Airway epithelial cell (primary cell): ENCODE measurements at places on chromosomes 3 and 15. TPM values are rescaled to one million over a fixed set of nuclear protein-coding genes. Genes with fewer than 3 reads are reported as not detected.

Gene ACTC1
- total RNA-seq = not detected in 2 replicates

Gene DNAH12
- total RNA-seq = not detected in 2 replicates

Gene SAXO2
- total RNA-seq = 0.49 and 1.1 TPM in 2 replicates

Gene RNF7
- total RNA-seq = 97.0 and 146 TPM in 2 replicates

Gene C3orf49
- not detected in 2 replicates for total RNA-seq

Gene SLC12A1
- not detected in 2 replicates for total RNA-seq

Gene EFCC1
- total RNA-seq = not detected in 2 replicates

Gene SCG3
- total RNA-seq = not detected in 2 replicates

Gene BLM
- total RNA-seq = 8.5 and 8.9 TPM in 2 replicates

Gene PP2D1
- not detected in 2 replicates for total RNA-seq

Gene CDCP1
- 37.9 and 62.0 TPM in 2 replicates for total RNA-seq

Gene CTXND1
- 0.05 TPM in 1 of 2 replicates, not detected in the other for total RNA-seq

Gene BFSP2
- total RNA-seq = not detected in 2 replicates

Gene RBP2
- not detected in 2 replicates for total RNA-seq

Gene OR5K2
- not detected in 2 replicates for total RNA-seq

Gene GPR15
- total RNA-seq = not detected in 2 replicates

Gene ARHGAP31
- 1.1 and 2.3 TPM in 2 replicates for total RNA-seq

Gene KIF15
- total RNA-seq = 4.5 and 6.9 TPM in 2 replicates

Gene CAPN3
- 1.5 and 1.7 TPM in 2 replicates for total RNA-seq

Gene ZSCAN2
- 4.7 and 7.7 TPM in 2 replicates for total RNA-seq

Gene GOLGA8M
- not detected in 2 replicates for total RNA-seq

Gene GOLGA6L1
- total RNA-seq = not detected in 2 replicates

Gene AHSG
- 0.28 TPM in 1 of 2 replicates, not detected in the other for total RNA-seq

Gene ARPP21
- total RNA-seq = not detected in 2 replicates

Gene NUP210
- 0.21 TPM in 1 of 2 replicates, not detected in the other for total RNA-seq

Gene TRAIP
- total RNA-seq = 7.9 and 8.5 TPM in 2 replicates

Gene CYP11A1
- 0.70 TPM in 1 of 2 replicates, not detected in the other for total RNA-seq

Gene ZNF106
- 15.3 and 22.2 TPM in 2 replicates for total RNA-seq

Gene ATP2B2
- total RNA-seq = not detected in 2 replicates

Gene ECE2
- total RNA-seq = not detected in 2 replicates

Gene SH2D7
- not detected in 2 replicates for total RNA-seq

Gene IGSF10
- total RNA-seq = under 0.01 and 0.07 TPM in 2 replicates

Gene ARL14
- total RNA-seq = 0.42 and 1.1 TPM in 2 replicates

Gene ALG1L2
- total RNA-seq = not detected in 2 replicates

Gene ZIC4
- not detected in 2 replicates for total RNA-seq

Gene MESP1
- total RNA-seq = 0.07 TPM in 1 of 2 replicates, not detected in the other

Gene RBPMS2
- not detected in 2 replicates for total RNA-seq

Gene LINGO1
- not detected in 2 replicates for total RNA-seq

Gene ANKUB1
- total RNA-seq = 1.7 and 2.0 TPM in 2 replicates

Gene TJP1
- total RNA-seq = 46.3 and 64.3 TPM in 2 replicates
